ENCODE measurements at places on chromosomes 6 and 20.

GRCh38 chr6:119742188-119742803, 392.7 kb upstream of the MAN1A1 start:
- peak; percentile 22 for DNase-seq

- no peak for DNase-seq
Observed at GRCh38 chr6:70312165-70312745, 9.4 kb upstream of the COL9A1 start.

- no peak for DNase-seq
Observed at GRCh38 chr20:48763216-48763914, 64.4 kb downstream of the PREX1 start.

DNA sequence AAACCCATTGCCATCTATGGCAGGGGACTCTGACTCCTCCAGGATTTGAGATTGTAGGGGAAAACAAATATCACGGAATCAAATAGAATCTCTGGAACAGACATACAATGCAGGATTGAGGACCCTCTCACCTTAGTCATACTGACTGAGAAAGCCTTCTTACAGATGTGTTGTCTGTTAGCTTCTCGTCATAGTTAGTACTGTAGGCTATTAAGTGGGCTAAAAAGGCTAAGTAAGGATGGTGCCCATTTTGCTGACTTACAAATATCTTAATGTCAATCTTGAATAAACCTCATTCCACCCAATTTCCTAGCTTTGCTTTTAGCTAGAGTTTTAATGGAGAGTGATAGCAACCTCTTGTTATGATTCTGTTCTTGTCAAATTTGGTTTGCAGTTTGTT, 352.4 kb downstream of the QKI start:
- DNase-seq, result no peak

DNA sequence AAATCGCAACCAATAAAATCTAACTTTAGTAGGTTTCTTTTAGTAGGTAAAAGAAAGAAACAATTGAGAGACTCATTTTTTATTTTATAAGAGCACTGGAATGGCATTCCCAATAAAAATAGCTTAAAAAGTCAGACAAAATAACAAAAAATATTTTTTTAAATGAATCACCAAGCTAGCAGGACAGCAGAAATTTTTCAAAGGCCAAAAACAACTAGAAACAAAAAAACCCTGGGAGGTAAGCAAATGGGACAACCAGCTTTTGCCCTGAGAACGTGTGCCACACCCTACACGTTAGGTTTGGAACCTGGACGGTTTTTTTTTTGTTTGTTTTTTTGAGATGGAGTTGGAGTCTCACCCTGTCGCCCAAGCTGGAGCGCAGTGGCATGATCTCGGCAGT, 19.6 kb downstream of the GPLD1 start:
- DNase-seq, result no peak

GRCh38 chr20:63023936-63024571, 17.3 kb upstream of the BHLHE23 start:
- DNase-seq, result no peak

DNA sequence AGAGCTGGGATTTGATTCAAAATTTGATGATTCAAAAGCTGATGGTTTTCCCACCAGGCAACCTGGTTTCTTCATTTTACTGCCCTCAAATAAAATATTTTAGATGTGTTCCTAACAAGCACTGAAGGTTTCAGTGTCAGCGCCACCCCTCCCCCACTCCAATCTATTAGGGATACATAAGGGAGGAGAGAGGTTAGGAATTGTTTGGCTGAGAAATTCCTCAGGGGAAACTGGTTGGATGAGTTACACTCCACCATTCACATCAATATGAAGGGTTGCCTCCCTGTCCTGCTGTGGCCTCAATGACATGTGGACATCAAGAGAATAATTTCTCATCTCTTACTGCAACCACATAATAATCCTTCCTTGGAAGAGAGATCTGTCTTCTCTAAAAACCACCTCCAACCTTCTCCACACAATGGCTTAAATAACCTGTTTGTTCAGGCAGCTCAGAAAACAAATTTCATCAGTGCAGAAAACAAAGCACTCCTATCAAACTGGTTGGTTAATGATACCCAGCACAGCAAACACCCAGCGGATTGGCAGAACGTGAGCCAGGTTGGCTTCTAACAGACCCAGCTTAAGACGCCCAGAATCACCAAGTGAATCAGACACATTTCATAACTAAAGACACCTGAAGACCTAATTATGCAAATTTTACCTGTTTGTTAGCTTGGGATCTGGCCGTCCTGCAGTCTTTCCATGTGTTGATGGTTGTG, 136.0 kb upstream of the SGK1 start:
- DNase-seq, result no peak

DNA sequence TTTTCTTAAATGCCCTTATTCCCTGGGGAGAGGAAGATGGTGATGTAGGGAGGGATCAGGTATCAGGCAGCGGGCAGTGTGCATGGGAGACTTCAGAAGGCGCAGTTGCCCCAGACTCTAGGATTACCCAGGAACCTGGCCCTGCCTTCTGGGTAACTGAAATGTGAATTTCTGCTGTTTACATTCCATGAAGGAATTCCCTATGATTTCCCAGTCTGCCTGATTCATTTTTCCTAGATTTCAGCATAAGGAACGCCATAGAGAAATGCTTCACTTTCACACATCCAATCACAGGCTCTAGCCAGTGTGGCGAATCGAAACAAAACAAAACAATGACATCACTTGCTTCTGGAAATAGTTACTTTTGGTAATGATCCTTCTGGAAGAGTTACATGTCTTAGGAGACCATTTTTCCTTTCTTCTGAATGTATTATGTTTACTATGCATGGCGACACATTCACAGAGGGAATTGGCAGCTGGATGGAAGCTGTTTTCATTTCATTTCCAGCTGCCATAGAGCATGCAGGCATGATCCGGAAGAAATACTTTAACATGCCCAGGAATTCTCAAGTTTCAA, 33.3 kb downstream of the LRP11 start:
- no peak for DNase-seq

DNA sequence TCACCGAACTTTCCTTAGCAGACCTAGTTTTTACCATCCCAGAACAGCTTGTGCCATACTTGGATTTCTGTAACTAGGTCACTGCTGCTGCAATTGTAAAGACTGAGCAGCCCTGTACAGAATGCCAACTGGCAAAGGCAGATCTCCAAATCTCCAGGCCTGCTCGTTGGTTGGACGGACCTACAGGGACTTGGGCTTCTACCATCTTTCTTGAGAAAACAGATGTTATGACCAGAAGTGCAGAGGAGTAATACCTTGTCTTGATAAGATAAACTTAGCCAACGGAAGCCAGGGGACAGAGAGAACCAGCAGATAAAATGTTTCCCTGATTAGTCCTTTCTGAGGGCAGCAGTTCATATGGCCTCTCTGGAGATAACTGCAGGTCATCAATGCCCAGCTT, 304.1 kb downstream of the RFPL4B start:
- no peak for DNase-seq

GRCh38 chr20:5526516-5526915, 209.8 kb upstream of the PROKR2 start:
- no peak for DNase-seq

GRCh38 chr6:13217206-13217905, 111.0 kb downstream of the TBC1D7 start:
- DNase-seq, result no peak

DNA sequence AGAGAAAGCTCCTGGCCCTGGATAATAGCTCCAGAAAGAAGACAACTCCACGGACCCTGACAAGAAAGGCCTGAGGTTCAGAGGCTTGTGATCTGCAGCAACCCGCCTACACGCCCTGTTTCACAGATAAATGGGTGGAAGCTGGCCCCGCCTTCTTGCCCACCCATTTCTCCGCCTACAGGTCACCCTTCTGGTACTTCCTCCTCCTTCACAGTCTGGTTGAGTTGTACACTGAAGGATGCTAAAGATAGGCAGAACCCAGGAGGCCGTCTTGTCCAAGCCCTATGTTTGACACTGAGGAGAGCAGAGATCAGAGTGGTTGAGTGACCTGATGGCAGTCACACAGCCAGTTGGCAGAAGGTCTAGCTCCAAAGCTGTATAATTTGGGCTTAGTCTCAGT, 34.2 kb upstream of the MDGA1 start:
- DNase-seq, result no peak

DNA sequence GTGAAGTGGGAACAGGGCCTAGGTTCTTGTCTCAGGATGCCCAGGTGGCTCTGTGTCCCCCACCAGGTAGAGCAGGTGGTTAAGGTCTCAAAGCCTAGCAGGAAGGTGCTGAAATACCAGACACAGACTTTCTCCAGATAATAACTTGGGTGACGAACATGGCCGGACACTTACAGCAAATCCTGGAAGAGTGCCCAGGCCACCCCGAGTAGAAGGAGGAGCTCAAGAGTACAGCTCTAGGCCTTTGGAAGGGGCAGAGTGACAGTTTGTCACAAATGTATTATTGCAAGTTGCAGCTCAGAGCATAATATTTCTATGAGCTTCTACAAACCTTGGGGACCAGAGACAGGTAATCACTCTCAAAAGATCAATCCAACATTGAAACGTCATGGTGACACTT, 251.6 kb upstream of the SOX4 start:
- DNase-seq, result no peak

DNA sequence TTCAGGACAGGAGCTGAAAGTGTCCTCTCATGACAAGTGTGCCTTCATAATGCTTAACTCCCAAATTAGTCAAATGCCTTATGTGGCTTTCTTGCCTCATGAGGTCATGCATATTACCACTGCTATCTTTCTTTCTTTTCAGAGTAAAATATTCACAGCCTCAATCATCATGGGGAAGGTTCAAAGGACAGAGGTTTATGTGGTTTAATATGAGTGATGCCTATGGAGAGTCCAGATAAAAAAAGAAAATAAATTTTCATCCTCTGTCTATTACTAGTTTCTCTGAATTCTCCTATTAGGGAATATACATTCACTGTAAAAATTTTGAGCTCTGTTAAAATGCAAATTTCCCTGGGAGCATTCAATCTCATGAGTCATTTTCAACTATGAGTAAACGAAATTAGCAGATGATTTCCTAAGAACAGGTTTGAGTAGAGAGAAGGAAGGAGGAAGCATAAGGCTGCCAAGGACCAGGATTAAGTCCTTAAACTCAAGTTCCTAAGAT, 396.9 kb upstream of the ADGRB3 start:
- no peak for DNase-seq

DNA sequence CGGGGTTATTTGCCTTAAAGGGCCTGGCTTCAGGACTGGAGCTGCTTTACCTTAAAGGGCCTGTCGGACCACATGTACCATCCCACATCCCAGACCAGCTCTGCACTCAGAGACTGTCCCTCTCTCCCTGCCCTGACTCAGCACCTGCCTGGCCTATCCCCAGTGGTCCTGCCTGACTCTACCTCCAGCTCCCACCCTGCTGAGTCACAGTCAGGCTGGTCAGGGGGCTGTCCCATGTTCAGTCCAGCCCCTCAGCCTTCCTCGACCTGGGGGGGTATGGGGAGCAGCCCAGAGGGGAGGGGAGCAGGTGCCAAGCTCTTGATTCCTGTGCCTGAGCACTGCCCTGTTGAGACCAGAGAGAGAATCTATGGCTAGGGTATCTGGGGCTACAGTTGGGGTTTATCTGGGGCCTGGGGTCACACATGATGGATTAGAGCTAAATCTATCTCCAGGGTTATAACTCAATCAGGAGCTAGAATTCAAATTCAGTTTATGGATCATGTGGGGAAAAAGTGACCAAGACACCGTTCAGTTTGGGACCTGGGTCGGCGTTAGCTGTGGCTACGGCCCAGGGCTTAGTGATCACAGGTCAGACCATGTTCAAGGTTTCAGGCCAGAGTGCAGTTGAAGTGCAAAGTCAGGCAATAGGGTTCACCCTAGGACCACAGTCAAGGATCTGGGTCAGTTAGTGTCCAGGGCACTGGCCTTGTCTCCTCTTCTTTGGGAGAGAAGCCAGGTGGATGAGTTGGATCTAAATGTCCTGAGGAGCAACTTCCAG, 9.4 kb upstream of the TRIB3 start:
- DNase-seq, result no peak

DNA sequence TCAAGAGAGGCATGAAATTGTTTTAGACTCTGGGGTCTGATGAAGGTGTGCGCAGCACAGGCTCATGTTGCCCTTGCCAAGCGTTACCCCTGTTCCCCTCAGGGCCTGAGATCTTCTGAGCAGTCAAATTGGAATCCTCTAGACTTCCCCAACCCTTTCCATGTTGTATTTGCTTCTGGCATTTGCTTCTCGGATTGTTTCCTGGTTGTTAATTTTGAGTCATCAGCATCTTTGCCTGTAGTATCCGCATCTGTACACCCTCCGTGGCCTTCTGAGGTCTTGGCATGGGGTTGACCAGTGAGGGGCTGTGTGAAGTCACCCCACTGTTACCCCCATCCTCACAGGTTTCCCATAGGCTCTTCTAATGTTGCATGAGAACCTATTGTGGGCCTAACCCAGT, 40.9 kb downstream of the SLC24A3 start:
- DNase-seq, result no peak

DNA sequence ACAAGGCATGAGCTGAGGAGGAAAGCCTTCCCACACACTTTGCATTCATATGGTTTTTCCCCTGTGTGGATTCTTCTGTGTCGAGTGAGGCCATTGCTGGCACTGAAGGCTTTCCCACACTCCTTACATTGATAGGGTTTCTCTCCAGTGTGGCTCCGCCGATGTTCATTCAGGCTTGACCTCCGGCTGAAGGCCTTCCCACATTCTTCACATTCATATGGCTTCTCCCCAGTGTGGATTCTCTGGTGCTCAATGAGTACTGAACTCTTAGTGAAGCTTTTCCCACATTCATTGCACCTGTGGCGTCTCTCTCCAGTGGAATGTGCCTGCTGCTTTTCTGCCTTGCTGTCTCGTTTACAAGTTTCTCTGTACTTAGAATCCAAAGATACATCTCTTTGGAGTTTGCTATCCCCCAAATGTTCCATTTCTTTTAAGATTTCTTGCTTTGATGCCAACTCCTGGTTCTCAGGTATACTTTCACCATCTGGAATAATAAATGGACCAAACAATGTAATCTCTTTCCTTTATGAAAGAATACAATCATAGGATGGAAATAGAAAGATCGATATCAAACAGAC, 9.5 kb downstream of the ZSCAN31 start:
- no peak for DNase-seq

DNA sequence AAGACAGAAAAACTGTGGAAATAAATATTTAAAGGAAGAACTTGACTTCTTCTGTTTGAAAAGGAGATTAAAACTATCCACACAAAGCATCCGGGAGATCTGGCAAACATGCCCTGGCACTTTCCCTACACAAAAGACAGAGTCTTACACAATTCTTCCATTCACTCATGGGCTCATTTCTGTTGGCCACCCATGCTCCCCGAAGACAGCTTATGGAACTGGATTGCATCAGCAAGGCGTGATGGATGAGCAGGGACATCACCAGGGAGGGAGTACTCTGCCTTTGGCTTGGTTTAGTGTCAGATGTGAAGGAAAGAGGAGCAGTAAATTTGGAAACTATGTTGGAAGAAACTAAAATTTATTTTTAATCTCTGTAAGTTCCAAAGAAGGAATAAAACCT, 379.3 kb downstream of the CD109 start:
- no peak for DNase-seq
